ENCODE measurements at places on chromosomes 1 and 21.

DNA sequence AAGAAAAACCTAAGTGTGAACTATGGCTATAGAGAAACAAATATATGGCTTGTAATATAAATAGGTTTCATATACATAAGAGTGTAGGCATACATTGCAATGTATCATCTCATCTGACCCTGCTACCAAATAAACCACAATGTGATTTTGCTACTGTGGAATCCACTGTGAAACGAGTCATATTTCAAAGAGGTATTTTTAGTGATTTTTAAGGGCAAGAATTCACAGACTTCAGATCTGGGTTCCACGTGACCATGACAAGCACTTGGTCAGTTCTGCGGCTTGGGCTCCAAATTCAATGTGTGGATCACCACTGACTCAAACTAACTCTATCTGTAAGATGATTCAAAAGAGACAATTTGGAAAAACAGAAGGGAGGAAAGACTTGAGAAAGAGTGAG is 147.0 kb upstream of the ERG start:
- no peak for DNase-seq

DNA sequence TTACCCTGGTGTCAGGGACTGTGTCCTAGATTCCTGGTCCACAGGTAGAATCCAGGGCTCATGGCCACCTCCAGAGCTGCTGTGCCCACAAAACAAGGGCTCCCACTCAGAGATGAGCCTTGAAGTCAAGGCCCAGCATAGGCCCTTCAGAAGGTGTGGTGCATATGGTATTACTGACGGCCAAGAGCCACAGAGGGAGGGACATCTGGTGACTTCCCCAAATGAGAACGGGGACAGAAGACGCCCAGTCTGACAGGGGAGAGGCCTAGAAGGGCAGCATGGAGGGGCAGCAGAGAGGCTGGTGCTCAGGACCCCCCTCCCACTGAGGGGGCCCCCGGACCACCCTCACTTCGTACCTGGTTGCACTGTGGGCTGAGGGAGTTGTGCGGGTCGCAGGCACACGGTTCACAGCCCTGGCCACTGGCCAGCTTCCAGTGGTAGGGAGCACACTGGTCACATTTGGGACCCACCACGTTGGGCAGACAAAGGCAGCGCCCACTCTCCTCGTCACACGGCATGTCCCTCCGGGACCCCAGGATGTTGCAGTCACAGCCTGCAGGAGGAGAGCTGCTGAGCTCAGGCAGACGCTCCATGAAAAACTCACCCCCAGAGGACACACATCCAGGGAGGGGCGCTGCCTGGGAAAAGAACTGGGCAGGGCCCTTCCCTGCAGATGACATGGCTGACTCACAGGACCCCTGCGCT is 25.0 kb downstream of the LAMB3 start:
- no peak for DNase-seq

DNA sequence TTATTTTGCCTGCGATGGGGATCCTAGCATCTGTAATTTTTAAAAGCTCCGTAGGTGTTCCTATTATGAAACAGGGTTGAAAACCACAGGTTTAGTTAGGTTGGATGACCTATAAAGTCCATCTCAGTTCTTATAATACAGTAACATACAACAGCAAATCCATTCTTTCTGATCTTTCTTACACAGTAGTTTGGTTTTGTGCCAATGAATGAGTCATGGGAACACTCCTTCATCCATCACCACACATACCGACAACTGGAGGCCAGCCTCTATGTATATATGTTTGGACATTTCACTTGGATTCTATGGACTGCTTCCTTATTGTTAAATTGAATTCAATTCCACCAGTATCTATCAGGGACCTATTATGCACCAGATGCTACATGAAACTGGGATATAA is 118.4 kb upstream of the L1TD1 start:
- no peak for DNase-seq

DNA sequence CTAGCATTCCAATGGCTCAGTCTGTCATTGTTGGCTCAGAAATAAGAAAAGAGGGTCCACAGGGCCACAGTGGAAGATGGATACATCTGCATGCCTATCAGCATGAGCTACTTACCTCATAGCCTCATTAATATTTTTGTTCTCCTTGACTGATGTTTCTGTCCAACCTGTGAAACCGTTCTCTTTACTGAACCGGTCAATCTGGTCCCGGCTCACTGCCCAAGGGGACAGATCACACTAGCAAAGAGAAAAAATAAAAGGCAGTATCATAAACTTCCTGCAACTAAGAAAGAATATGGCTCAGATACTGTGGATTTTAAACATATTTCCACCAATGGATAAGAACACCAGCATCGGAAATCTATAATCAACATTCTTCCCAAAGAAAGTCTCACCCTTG is 4.7 kb downstream of the RAB29 start:
- DNase-seq: no peak

- DNase-seq: no peak
These were observed 40.4 kb downstream of the CD160 start for GRCh38 chr1:145759721-145760120.

DNA sequence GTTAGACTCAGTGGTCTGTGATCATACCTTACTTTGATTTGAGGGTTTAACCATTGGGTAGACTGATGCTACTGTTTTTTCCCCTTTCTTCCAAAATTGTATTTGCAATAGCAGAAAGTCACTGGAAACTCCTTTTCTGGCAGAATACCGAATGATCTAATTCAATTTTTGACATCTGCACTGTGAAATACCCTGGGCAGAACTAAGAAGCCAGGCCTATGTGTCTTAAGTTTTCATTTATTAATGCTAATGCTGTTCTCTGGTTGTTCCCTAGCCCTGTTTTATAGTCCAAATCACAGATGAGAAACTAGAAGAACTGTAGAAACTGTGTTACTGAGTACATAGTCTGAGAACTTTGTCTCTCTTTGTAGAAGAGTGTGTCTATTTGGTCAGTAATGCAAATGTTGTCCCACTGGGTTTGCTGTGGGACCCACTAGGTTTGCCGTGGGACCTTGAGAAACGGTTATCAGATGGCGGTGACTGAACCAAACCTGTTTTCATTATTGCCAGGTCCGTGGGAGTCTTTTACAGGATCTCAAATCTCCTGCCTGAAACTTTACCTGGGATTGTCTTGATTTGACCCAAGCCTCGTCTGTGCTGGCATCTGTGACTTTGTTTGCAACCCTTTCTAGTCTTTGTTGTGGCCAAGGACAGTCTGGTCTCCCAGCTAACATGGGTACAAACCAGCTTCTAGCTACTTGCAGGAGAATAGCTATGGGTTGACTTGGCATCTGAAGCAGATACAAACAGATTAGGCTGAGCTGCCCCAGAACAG is 41.4 kb downstream of the PEX14 start:
- DNase-seq: no peak

GRCh38 chr1:2462819-2463218 is 13.3 kb upstream of the PLCH2 start:
- DNase-seq: peak; percentile 64

GRCh38 chr1:29303201-29304024 is 67.1 kb downstream of the PTPRU start:
- DNase-seq: no peak

- no peak for DNase-seq
These were observed 55.4 kb downstream of the ALPL start for GRCh38 chr1:21564521-21565095.

- DNase-seq: no peak
These were observed 981.7 kb downstream of the TTLL7 start for GRCh38 chr1:83017276-83017675.

DNA sequence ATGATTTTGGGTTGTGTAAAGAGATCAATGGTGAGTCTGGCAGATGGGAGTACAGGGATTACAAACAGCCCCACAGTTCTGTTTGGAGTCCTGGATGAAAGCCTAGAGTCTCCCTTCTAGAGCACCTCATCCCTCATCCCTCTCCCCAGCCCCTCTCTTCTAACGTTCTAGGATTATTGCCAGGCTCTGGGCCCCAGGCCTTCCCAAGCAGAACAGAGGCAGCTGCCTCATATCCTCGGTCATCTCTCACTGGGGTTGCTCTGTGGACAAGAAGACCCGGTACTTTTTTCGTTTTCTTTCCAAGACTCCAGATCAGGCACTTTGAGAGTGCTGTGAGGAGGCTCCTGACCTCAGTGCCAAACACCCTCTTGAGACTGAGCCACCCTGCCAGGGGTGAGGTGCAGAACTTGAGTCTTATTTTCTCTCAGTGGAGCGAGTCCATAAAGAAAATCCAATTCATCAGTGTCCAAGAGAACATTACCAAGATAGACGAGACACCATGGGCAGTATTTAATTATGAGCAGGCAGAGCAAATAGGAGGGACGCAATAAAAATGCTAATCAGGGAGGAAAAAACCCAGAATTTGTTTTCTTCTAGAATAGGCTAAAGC is 17.1 kb upstream of the KCND3 start:
- DNase-seq: no peak

GRCh38 chr1:205610901-205611466 is 20.8 kb downstream of the ELK4 start:
- no peak for DNase-seq

- DNase-seq: peak; percentile 72
These were observed 28.1 kb downstream of the RNF187 start for GRCh38 chr1:228515200-228515834.

- no peak for DNase-seq
These were observed 299.1 kb downstream of the CAMTA1 start for GRCh38 chr1:7084232-7084894.

GRCh38 chr1:173758980-173759379 is 44.2 kb downstream of the KLHL20 start:
- no peak for DNase-seq

Measured in eye (tissue), 1 donor.